ENCODE measurements at places on chromosomes 1 and 21.

DNA sequence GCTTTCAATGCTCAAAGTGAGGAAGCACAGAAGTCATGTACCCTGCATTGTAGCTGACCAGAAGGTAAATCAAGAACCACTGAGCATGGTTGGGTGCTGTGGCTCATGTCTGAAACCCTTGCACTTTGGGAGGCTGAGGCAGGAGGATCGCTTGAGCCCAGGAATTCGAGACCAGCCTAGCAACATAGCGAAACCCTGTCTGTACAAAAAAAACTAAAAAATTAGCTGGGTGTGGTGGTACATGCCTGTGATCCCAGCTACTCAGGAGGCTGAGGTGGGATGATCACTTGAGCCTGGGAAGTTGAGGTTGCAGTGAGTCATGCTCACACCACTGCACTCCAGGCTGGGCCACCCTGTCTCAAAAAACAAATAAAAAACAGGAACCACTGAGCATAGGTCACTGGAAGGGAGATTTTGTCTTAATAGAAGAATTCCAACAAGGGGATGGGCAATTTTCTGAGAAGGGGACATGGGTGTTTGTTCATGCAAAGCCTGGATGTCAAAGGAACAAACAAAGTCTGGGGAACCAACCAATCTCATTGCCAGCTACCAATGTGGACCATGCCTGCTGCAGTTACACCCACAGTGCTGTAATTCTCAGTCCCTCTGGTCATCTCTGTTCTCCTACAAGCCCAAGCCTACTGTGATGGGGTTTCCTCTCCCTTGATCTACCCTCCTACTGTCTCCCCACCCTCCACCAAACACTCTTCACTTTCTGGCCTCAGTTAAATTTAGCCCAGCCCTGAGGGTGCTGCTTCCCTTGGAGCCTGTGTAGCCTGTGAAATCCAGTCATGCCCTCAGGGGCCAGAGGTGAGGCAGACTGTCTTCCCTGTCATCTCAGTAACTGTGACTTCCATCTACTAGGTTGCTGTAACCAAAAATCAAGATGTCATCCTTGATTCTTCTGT is 47.9 kb downstream of the ELF3 start:
- DNase-seq = peak; percentile 50

GRCh38 chr1:207888652-207889051 is 22.3 kb downstream of the CD34 start:
- DNase-seq = peak; percentile 67

GRCh38 chr21:35051287-35051818 is 2.3 kb upstream of the RUNX1 start:
- DNase-seq = peak; percentile 85

GRCh38 chr1:63148825-63149645 is 173.3 kb upstream of the FOXD3 start:
- DNase-seq = peak; percentile 45

DNA sequence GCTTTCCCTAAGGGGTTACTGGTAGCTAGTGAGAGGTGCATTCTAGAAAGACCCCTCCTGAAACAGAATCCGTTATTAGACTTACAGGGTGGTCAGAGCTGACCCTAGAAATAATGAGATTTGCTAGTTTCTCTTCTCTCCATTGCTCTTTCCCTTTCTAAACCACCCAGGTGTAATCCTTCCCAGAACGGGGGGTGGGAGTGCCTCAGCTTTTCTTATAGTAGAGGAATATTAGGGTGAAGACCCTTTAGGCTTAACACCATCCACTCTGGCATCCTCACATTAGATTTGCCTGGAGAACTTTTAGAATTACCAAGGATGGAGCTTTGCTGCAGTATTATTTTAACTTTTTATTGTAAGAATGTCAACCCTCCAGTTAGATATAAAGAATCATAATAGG is 49.4 kb downstream of the CAPN9 start:
- no peak for DNase-seq

DNA sequence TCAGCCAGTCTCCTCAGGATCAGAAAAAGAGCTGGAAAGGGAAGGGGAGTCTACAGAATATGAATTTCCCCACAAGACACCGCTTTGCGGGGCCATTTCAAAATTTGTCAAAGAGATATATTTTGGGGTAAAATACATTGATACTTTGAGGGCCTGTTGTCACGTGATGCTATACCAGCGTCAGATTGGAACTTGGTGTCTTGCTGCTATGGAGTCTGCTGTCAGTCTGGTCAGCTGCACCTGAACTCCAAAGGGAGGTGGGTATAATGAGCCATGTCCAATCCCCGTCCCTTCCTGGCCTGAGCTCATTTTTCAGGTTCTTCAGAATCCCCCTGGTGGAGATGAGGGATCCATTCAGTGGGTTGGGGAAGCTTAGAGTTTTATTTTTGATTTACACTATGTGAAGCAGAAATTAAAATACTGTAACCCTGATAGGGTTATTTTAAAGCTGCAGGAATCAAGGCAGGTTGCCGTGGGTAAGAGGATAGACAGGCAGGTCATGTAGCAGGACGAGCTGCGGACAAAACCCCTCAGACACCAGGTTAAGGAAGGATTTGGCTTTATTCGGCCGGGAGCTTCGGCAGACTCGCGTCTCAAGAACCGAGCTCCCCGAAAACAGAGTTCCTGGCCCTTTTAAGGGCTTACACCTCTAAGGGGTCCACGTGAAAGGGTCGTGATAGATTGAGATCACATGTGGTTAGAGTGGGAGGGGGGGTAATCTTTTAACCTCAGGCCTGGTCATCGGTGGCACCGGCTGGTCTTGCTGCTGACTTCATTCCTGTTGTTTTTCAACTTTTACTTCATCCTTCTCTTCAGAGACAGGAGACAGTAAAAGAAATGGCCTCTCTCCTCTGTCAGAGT is 2.2 kb upstream of the POFUT2 start:
- DNase-seq = no peak

GRCh38 chr1:186689376-186689775 is 9.2 kb upstream of the PTGS2 start:
- DNase-seq = no peak

- peak; percentile 53 for DNase-seq
Measured at GRCh38 chr21:28220680-28221079, 772.0 kb downstream of the LTN1 start.

- no peak for DNase-seq
Measured at GRCh38 chr1:4596486-4596885, 57.9 kb upstream of the AJAP1 start.

DNA sequence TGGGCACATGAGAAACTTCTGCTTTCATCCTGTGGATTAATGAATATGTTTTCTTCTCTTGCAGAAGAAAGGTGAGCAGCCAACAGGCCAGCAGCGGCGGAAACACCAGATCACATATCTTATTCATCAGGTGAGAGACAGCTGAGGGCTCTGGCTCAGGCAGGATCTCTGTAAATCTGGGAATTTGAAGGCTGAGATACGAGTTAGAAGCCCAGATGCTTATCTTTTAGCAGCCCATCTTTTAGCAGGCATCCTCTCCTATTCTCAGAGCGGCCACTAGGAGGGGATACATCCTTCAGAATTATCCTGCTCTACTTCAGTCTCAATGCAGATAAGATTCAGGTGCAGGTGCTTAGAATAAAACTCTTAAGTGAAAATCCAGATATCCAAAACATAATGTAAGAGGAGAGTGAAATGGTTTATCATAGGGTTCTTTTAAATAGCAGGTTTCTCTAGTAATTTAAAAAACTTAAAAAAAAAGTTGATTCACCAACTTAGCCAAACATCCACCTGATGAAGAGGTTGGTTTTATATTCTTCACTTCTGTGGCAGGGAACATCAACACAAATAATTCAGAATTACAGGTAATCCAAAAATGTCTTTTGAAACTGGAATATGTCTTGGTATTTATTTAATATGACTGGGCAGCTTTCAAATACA is 19.3 kb downstream of the SH2D2A start:
- peak; percentile 51 for DNase-seq

- no peak for DNase-seq
Measured at GRCh38 chr1:170436928-170437327, 95.0 kb upstream of the GORAB start.

- no peak for DNase-seq
Measured at GRCh38 chr1:12183095-12183794, 16.5 kb downstream of the TNFRSF1B start.

GRCh38 chr1:28921286-28921869 is 7.0 kb downstream of the EPB41 start:
- no peak for DNase-seq

Data from fibroblast of skin of back (primary cell).